ENCODE measurements at places on chromosomes 5 and 9.

GRCh38 chr5:119220576-119221197, 135.1 kb upstream of the TNFAIP8 start:
- DNase-seq, result no peak

- peak; percentile 93 for DNase-seq
These were observed 130.3 kb downstream of the RGS3 start for GRCh38 chr9:113593682-113594281.

DNA sequence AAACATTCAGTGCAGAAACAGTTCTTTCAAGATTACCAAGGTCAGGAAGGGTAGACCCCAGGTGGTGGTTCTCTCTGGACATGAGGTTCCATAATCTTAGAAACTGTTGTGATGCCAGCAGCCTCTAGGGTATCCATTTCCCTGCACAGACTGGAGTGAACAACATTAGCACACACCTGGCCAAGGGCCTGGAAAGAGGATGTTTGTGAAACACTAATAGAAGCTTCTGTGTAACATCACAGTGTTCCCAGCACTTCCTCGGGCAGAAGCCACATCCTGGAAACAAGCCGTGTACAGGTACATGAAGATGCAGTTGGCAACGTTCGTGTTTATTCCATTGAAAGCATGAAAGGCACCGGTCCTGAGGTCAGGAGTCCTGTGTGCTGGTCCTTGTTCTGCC, 598.2 kb upstream of the KLF4 start:
- no peak for DNase-seq

DNA sequence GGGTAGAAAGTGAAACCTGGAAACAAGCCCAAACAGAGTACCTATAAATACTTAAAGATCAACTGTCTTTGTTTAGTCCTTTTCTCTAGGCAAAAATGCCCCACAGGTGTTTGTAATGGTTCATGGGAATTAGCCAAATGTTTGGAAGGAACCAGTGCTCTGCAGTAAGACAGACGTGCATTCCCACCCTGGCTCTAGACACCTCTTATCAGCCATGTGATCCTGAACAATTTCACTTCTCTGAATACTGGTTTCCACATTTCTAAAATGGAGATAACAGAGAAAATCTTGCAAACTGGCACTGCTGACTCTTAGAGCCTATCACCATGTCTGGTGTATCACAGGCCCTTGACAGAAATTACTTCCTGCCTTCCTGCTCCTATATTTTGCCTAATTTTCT, 30.0 kb downstream of the GLIS3 start:
- DNase-seq, result no peak

DNA sequence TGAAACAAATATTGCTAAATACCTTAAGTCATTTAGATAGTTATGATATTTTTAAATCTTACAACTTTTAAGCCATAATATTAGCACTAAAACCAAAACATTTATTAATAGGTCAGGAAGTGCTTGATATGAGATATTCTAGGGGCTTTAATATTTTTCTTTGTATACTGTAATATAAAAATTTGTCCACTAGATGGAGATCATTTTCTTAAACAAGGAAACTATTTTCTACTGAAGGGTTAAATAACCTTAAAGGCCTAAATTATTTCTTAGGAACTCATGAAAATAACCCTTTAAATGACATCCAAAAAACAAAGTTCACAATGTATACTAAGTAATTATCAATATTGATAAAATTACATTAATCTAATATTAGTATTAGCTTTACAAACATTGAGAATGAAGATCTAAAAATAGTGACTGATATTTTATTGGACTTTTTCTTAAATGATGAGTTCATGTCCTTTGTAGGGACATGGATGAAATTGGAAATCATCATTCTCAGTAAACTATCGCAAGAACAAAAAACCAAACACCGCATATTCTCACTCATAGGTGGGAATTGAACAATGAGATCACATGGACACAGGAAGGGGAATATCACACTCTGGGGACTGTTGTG, 635.7 kb downstream of the RAB3C start:
- no peak for DNase-seq

DNA sequence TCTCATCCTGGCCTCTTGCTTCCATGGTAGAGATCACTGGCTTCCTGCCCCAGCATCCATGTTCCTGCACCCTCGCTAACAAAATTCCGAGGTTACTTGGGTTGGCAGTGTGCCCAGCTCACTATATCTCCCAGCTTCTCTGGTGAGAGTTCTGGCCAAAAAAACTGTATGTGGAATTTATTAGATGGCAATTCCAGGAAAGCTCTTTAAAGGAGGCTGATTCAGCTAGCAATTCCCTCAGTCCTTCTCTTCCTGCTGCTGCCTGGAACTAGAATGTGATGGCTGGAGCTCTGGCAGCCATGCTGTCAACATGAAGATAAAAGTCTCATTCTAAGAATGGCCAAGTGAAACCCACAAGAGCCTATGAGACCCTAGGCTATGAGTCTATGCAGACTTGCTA, 88.8 kb downstream of the SECISBP2 start:
- no peak for DNase-seq

DNA sequence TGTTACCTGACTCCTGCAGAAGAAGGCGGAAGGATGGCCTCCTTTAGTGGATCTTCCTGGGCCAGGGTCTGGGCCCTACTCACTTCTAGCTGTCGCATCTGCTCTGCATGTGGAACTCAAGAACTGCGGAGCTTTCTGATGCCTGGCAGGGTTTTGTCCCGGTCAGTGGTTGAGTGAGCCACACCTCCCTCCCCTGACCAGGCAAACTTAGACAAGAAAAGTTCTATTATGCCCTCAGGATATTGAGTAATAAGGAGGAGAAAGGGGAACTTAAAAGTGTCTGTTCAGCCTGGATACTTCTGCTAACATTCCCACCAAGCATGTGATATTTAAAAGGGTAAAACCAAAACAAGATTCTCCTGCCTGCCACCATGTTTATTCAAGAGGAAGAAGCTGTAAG, at the start of gene FYB1:
FYB1 (minus strand) TSS at position 127 of the 400 bp plus-strand sequence. CDS start 16,603 bp downstream, outside the sequence.
- no peak for DNase-seq

DNA sequence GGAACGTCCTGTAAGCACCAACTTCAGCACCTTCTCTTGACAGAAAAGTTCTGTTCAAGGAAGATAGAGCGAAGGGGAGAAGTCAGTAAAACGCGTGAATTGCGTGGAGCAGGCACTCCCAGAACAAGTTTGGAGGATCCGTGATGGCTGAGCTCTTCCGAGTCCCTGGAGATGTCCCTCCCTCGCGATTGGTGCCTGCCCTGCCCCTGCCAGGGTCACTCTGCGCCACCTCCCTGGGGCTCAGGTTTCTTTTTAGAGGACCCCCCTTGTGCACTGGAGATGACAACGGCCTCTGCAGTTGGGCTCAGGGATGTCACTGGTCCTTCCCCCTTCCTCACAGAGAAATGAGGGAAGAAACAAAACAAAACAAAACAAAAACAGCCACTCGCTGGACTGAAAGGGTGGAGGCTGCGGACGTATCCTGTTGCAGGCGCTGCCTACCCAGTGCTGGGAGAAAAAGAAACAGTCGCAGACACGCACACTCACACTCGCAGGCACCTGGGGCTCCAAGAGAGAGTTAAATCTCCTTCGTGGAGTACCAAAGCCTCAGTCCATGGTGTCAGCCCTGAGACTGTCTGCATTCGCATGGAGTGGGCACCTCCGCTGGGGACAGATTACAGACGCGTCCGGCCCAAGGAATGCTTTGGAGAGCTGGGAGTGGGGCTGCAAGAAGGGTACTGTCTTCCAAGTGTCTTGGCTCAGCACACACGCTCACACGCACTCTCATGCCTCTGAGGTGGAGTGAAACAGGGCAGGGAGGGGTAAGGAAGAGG, 512.7 kb downstream of the SLCO4C1 start:
- no peak for DNase-seq

DNA sequence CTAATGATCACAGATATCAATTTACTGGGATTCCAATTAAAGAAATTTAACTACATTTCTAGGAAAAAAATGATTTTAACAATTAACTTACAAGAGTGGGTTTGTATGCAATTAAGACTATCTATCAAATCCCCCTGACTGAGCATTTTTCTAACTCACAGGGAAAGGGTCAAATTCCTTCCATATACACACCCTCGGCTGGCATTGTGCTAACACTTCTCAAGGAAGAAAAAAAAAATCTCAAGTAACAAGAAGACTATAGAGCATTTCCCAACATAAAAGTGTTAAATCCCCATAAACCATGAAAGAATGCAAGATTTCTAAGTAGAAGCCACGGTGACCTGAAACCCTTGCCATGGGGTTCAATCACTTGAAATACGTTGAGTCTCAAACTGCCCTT, 368.8 kb downstream of the GLIS3 start:
- DNase-seq, result no peak

- DNase-seq, result no peak
These were observed 447 bp downstream of the UBLCP1 start for GRCh38 chr5:159263569-159263905.

- no peak for DNase-seq
These were observed 53.0 kb downstream of the SUB1 start for GRCh38 chr5:32638309-32638708.

DNA sequence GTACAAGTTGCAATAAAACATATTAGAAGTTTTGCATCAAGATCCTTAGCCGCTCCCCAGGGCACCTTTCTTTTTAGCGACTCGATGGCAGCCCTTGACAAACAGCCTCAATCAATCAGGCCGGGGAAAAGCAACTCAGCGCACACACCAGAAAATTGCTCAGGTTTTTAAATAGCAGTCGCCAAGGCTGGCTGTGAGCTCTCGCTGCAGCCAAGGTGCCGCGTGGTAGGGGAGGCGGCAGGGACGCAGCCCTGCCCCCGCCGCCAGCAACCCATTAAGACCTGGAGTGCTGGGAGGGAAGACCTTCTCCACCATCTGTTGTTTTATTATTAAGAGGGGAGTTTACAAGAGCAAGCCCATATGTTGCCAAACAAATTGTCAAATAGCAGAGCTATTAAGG, 22.6 kb downstream of the ASS1 start:
- DNase-seq, result no peak

DNA sequence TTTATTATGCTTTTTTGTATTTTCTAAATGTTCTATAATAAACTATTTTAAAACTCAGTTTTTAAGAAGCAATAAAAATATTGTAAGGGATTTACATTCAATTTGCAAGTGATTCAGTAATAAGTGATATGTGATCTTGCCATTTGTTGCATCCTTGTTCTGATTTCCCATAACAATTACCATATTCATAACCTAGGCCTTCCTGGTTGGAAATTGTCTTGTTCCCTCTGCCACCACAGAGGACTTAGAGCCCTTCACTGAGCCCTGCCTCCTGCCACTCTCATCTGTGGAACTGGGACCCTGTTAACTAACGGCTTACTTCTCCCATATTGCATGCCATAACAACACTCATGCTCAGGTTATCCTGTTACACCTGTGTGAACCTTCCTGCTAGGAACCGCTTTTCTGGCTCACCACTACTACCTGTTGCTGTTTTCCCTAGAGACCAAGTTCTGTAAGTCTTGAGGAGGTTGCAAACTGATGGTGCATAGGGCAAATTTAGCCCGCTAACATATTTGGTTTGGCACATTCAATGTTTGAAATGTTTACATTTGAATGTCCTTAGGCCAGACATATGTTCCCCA, 32.9 kb upstream of the DTWD2 start:
- no peak for DNase-seq

- peak; percentile 26 for DNase-seq
These were observed 205.3 kb downstream of the SLCO4C1 start for GRCh38 chr5:102090770-102091169.

DNA sequence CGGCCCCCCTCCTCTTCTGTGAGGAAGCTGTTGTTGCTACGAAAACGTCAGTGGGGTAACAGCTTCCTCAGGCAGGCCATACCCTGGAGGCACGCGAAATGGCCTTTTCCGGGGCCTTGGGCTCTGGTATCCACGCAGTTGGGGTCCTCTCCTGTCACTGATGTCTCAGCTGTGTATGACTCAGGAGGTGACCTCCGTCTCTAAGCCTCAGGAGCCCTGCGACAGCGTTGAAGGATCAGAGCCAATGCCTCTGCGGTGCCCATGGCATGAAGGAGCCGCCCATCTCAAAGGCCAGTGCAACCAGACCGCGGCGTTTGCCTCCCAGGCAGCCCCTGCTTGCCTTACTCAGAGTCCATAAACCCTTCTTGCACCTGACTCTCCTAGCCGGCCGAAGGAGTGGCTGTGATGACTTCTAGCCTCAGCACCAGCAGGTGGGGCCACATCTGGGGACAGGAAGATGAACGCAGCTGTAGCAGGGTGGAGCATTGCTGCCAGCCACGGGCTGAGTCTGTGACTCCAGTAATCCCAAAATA, 1.0 kb upstream of the MXD3 start:
- DNase-seq, result no peak

DNA sequence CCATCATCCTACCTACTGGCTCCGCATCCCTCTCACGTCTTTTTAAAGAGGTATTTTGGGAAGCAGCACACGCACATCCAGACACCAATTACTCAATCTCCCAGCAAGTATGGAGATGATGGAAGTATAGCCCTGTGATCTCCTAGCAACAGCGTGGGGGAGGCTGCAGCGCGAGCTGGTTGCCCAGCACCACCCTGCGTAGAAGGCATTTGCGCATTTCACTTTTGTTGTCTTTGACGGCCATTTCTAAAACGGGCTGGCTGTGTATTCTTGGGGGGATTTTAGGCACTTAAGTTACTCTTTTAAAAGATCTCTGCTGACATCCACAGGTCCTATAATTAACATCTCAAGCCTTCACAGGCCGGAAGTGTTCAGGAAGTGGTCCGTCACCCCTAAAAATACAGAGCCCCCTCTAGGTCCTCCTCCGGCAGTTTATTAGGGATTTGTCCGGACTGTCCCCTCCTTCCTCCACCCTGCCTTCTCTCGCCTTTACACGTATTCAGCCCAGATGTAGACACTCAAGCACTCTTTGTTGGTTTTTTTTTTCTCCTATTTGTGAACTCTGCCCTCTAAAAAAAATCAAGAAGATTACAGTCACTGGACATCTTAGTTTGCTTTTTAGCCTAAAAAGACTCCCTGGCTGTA, 371.4 kb downstream of the NTRK2 start:
- no peak for DNase-seq

- no peak for DNase-seq
These were observed 925 bp downstream of the LIFR start for GRCh38 chr5:38555354-38556087.

DNA sequence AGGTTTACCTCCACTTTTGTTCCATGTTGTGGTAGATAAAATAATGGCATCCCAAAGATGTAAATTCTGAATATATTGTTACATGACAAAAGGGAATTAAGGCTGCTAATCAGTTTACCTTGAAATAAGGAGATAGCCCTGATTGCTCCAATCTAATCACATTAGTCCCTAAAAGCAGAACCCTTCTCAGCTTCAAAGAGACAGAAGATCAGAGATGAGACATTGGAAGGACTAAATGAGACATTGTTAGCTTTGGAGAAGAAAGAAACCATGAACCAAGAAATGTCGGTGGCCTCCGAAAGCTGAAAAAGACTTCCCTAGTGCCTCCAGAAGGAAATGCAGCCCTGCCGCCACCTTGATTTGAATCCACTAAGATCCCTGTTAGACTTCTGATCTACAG, 82.8 kb upstream of the PARP8 start:
- DNase-seq, result no peak

GRCh38 chr5:140044041-140044440, 942 bp upstream of the NRG2 start:
- no peak for DNase-seq

GRCh38 chr9:111836311-111836710, 41.6 kb upstream of the SHOC1 start:
- DNase-seq, result no peak

All from mucosa of gallbladder (tissue), 1 donor.